ENCODE measurements at places on chromosomes 3 and 15.

- DNase-seq = no peak
Observed at GRCh38 chr3:185661772-185662171, 75.7 kb downstream of the SENP2 start.

DNA sequence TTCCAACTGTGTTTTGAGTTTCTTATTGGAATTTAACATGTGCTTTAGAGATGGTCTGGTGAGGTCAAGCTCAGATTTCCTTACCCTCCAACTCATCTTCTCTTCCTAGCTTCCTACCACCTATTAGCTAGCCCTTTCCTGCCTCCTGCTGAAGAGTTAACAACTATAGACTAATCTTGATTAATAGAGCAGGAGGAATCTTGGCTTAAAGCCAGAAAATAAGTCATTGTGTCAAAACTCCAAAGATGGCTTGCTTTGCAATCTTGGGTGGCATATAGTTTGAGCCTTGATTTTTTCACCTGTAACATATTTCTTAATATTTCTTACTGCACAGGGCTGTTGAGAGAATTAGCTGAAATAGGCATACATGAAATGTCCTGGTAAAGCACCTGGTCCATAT is 27.3 kb downstream of the BCL2L10 start:
- DNase-seq = no peak

DNA sequence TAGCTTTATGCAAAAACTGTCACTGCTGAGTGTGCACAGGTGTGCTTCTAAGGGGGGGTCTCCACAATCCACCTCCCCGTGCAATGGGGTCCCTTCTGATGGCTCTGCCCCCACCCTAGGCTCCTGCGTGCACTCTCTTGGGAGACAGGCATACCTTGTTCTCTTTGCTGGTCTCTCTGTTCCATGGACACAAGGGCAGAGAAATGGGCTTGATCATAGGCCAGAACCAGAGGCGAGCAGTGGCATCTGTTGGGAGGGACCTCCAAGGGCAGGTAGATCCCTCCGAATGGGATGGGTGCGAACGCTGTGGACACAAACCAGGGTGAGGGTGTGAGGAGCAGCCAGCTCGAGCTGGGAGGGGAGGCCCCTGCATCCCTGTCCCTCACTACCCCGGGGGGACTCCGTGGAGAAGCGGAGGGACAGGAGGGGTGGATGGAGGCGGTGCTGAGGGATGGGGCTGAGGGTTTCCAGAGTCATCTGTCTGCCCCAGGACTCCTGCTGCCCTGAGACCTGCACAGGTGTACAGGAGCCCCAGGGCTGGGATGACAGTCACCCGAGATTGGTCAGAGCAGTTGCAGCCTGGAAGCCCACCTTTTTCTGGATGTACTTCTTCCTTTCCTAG is 175.0 kb downstream of the KLF13 start:
- no peak for DNase-seq

GRCh38 chr15:55586808-55587207 is 1.3 kb downstream of the PYGO1 start:
- DNase-seq = no peak
